Neural crest cell (in vitro differentiated cells): ENCODE measurements at places on chromosomes 5 and 9. TPM values are rescaled to one million over a fixed set of nuclear protein-coding genes. Genes with fewer than 3 reads are reported as not detected.
A peak's percentile ranks its signal among the peaks of the same experiment; 100 is the strongest.

GRCh38 chr5:104298518-104298917 is 735.9 kb upstream of the NUDT12 start:
- H3K27ac ChIP-seq, result no peak overlapping the region
- H3K4me1 ChIP-seq, result no peaks in the 10 kb centered on the region

The GABRA6 gene
- not detected in 2 replicates for total RNA-seq

DNA sequence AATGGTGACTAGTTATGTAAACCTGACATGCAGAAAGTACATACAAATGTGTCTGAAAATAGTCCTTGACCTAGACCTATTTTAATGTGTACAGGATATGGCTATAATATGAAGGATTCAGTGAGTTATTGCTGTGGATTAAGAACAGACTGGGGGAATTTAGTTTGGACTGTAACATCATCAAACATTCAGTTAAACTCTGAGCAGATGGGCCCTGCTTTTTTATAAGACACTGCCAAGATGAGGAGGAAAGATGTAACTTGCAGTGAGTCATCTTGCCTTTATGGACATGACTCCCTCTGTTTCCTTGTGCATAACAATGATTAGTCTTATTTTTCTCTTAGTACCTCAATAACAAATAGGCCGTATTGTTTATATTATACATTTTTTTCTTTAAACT is 12.2 kb downstream of the PPP3R2 start:
- H3K4me3 ChIP-seq, result no peak overlapping the region
- no peaks in the 10 kb centered on the region for H3K36me3 ChIP-seq
- no peaks in the 10 kb centered on the region for H3K4me1 ChIP-seq
- DNase-seq, result no peak

DNA sequence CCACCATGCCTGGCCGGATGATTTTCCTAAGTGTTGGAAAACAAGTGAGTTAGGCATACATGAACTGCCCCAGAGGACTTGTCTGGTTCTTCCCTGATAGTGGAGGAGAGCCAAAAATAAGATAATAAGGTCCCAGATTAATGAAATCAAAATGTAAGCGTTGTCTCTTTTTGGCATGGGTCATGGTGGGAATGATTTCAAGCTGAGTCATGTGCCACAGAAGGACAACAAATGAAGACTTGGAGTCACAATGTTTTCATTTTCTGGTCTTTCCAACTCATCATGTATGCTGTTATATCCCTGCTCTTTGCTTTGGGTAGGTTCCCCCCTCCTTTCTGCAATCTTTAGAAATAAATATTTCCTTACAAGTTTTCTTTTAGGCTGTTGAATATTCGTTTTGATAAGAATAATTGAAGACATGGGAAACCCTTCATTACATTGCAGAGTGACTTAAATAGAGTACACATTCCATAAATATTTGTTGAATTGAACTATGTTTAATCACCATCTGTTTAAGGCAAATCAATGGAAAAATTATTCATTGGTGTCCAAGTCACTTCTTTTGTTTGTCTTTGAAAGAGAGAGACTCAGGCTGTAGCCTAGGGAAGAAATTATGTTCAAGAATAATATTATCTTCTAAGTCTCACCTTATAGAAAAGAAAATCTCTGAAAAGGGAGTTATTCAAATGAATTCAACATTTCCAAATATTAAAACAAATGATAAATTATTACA is 196.3 kb downstream of the CSNK1G3 start:
- no peak for DNase-seq
- H3K4me1 ChIP-seq, result peaks cover 12% of the 10 kb centered on the region
- H3K27me3 ChIP-seq, result no peaks in the 10 kb centered on the region
- no peak overlapping the region for H3K27ac ChIP-seq
- H3K36me3 ChIP-seq, result peaks cover 8% of the 10 kb centered on the region

GRCh38 chr5:178588769-178589168 is 1.4 kb downstream of the COL23A1 start:
- H3K4me3 ChIP-seq, result peak overlapping the region; percentile 89
- no peak overlapping the region for H3K27ac ChIP-seq
- H3K4me1 ChIP-seq, result peaks cover 49% of the 10 kb centered on the region
- peaks cover 8% of the 10 kb centered on the region for H3K36me3 ChIP-seq
- H3K27me3 ChIP-seq, result peaks cover 43% of the 10 kb centered on the region

- no peak overlapping the region for H3K27ac ChIP-seq
- H3K36me3 ChIP-seq, result no peaks in the 10 kb centered on the region
- no peaks in the 10 kb centered on the region for H3K27me3 ChIP-seq
- H3K4me3 ChIP-seq, result no peak overlapping the region
Observed at GRCh38 chr9:94511134-94511954, 43.5 kb upstream of the PCAT7 start.

DNA sequence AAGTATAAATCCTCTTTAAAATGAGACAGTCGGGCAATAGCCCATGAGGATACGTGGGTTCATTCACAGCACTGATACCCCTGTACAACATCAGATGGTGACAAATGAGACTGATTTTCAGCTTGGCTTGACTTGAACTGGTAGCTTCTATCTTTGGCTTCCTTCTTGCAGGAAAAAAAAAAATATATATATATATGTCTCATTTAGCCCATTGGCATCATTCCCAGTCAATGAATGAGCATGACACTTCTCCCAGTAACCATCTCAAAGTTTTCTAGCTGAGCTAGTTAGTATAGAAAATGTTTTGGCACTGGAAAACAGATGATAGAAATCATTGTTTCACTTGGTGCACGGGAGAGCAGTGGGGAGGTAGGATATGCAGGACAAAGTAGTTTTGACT is 222.5 kb upstream of the TAS2R1 start:
- no peaks in the 10 kb centered on the region for H3K27me3 ChIP-seq
- no peak for DNase-seq
- H3K4me1 ChIP-seq, result no peaks in the 10 kb centered on the region
- no peak overlapping the region for H3K4me3 ChIP-seq
- H3K27ac ChIP-seq, result no peak overlapping the region
- H3K36me3 ChIP-seq, result no peaks in the 10 kb centered on the region

The JAKMIP2 gene
- total RNA-seq, result 35.6 and 36.8 TPM in 2 replicates

The ARL14EPL gene
- total RNA-seq, result not detected in 2 replicates

- H3K36me3 ChIP-seq, result no peaks in the 10 kb centered on the region
- H3K27ac ChIP-seq, result peak overlapping the region; percentile 53
- DNase-seq, result no peak
- peaks cover 12% of the 10 kb centered on the region for H3K4me1 ChIP-seq
- H3K4me3 ChIP-seq, result no peak overlapping the region
Observed at GRCh38 chr5:81907012-81907635, 64.7 kb upstream of the ATG10 start.

GRCh38 chr9:13358128-13358527 is 78.6 kb upstream of the MPDZ start:
- no peaks in the 10 kb centered on the region for H3K27me3 ChIP-seq
- DNase-seq, result no peak
- no peaks in the 10 kb centered on the region for H3K4me1 ChIP-seq
- no peaks in the 10 kb centered on the region for H3K36me3 ChIP-seq
- no peak overlapping the region for H3K4me3 ChIP-seq
- H3K27ac ChIP-seq, result no peak overlapping the region

The TAF11L10 gene
- not detected in 2 replicates for total RNA-seq

The RNF183 gene
- total RNA-seq, result not detected in 2 replicates

The CAVIN4 gene
- total RNA-seq, result 7.0 and 7.2 TPM in 2 replicates

The URM1 gene
- 69.9 and 73.2 TPM in 2 replicates for total RNA-seq

DNA sequence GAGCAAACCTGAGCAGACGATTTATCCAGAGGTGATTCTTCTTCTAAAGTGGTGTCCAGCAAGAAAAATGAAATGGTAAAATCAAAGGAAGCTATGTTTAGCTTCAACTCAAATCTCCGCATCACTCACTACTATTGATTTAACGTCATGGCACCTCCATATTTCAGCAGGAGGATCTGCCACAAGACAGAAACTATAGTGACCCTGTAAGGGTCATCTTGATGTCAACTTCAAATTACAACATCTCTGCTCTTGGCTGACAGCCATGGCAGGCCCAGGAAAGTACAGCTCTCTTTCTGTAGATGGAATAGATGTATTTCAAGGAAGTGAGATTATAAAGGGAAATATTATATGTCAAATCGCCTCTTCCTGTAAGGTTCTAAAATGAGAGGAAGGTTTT is 10.1 kb upstream of the EFNA5 start:
- H3K36me3 ChIP-seq, result no peaks in the 10 kb centered on the region
- H3K4me3 ChIP-seq, result no peak overlapping the region
- H3K27me3 ChIP-seq, result no peaks in the 10 kb centered on the region
- no peak for DNase-seq
- H3K27ac ChIP-seq, result no peak overlapping the region

GRCh38 chr5:100430268-100431195 is 104.6 kb upstream of the FAM174A start:
- no peaks in the 10 kb centered on the region for H3K36me3 ChIP-seq
- H3K27ac ChIP-seq, result no peak overlapping the region
- no peaks in the 10 kb centered on the region for H3K27me3 ChIP-seq

GRCh38 chr5:115069087-115069968 is 100.4 kb downstream of the TRIM36 start:
- H3K4me3 ChIP-seq, result no peak overlapping the region
- no peak overlapping the region for H3K27ac ChIP-seq
- peaks cover 19% of the 10 kb centered on the region for H3K4me1 ChIP-seq
- DNase-seq, result peak; percentile 39

DNA sequence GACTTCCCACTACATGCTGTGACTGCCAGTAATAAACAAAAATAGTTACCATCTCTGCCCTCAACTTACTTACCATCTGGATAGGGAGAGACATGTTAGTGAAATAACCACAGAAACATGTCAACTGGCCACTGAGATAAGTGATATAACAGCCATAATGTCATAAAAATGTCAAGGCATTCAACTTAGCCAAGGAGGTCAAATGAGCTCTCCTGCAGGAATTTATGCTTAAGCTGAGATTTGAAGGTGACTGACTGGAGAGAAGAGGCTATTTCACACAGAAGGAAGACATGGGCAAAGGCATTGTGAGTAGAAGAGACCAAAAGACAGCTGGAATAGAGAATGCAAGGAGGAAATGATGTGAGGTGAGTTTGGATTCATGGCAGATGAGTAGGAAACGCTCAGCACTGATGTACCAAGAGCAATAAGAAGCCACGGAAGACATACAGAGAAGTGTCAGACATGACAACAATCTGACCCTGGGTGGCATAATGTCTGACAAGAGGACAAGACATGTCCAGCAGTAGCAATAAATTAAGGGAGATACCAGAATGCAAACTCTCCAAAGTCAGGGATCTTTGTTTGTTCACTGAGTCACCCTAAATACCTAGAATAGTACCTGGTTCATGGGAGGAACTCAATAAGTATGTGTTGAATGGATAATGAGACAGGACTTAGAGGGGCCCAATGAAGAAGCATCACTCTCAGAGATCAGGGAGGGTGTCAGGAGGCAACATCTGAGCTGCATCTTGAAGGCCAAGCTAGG is 318.8 kb downstream of the ACTL7B start:
- no peak for DNase-seq
- no peak overlapping the region for H3K4me3 ChIP-seq

The HAPLN1 gene
- 0.75 and 1.4 TPM in 2 replicates for total RNA-seq

GRCh38 chr5:113735751-113736150 is 222.3 kb downstream of the YTHDC2 start:
- H3K27me3 ChIP-seq, result no peaks in the 10 kb centered on the region
- DNase-seq, result no peak
- no peak overlapping the region for H3K4me3 ChIP-seq
- H3K4me1 ChIP-seq, result no peaks in the 10 kb centered on the region
